ENCODE measurements at places on chromosomes 3 and 15.

DNA sequence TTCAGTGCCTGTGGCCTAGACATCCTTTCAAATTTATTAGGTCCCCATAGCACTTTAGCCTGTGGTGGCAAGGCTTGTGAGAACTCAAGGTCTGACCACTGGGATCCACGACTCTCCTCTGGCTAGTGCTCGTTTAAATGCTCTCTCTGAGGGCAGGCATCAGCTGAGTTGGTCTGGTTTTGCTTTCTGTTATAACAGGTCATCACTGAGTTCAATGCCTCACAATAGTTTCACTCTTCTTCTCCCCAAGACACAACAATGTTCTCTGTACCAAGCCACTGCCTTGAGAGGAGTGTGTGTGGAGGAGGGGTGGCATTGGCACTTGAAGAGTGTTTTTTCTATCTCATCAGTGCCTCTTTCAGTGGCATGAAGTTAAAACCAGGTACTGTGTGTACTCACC, 7.6 kb downstream of the OR5K4 start:
- DNase-seq, result no peak

DNA sequence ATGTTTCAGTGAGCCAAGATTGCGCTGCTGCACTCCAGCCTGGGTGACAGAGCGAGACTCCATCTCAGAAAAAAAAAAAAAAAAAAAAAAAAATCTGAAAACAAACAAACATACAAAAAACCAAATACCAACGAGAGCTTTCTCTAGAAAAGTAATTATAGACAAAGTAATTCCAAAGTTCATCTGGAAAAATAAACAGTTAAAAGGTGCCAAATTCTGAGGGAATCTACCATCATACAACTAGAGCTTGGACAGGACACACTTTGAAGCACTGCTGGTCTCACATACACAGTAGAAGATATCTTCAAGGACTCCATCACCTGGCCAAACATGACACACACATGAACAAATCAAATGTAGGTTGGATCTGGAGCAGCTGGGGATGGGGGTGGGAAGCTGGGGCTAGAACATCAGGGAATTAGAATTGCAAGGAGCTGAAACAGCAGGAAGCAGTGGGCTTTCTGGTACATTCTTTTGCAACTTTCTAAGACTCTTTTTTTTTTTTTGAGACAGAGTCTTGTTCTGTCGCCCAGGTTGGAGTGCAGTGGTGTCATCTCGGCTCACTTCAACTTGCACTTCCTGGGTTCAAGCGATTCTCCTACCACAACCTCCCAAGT, 41.1 kb upstream of the CTSH start:
- DNase-seq, result no peak

- DNase-seq, result no peak
Observed at GRCh38 chr3:156522673-156523072, 32.2 kb downstream of the SSR3 start.

DNA sequence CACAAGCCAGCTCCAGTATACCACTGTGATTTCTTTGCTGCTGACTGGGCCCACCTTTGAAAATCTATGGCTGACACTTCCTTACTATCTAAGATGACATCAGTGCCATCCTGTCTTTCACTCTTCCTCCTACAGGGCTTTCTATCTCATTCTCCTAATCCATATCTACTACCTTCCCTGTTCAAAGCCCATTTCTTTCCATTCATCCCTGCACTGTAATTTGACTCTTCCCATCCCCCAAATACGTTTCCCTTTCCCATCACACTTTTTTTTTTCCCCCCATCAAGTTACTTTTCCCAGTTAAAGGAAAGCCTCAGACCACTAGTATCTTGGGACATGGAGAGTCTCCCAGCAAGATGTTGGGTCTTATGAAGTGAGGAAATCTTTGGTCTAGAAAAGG, 136.7 kb downstream of the AKAP13 start:
- DNase-seq, result no peak

GRCh38 chr3:131091768-131092167, 65.1 kb downstream of the NEK11 start:
- no peak for DNase-seq

DNA sequence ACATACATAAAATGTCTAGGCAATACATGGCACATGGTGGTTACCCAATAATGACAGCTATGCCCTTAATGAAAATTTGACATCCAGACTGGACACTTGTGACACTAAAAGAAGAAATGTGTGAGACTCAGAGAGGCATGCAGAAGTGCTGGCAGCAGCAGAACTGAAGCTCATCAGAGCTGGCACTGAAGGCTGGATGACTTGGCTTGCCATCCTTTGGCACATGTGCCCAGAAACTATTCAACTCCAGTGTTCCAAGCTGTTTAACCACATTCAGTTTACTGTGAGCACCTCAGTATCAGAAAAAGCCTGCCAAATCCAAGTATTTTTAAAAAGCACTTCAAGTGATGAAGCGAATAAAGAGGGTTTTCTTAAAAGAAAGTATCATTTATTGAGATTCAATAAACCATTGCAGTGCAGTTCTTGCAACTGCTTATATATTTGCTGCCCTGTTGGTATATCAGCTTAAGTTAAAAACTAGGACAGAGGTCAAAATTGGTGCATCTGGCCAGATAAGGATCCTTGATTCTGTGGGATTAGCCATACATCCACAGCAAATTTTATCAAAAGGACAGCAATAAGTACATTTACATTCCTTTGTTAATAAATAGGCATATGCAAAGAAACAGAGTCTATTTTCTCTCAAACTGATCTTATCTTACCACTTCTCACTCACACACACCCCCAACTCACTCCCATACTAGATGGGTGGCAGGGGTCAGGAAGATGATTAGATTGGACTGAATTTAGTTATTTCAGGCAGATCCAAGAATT, 15.8 kb downstream of the IGSF11 start:
- DNase-seq, result no peak

DNA sequence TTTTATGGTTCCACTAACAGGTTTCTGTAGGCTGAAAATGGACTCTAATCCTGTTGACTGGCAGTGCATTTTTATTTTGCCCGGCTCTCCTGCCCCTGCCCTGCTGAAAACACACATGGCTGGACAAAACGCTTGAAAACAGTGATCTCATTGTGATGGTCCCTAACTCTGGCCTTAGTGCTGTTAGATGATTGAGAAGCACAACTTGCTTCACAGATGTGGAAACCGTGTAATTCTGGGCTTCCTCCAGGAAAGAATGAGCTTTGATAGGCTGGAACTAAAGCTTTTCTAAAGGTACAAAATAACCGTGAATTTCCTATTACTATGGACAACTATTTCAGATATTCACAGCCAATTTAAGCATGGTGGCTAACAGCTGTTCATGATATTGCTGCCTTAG, 121.4 kb downstream of the VGLL3 start:
- no peak for DNase-seq

GRCh38 chr3:9598783-9599387, 45.3 kb upstream of the LHFPL4 start:
- DNase-seq, result no peak

DNA sequence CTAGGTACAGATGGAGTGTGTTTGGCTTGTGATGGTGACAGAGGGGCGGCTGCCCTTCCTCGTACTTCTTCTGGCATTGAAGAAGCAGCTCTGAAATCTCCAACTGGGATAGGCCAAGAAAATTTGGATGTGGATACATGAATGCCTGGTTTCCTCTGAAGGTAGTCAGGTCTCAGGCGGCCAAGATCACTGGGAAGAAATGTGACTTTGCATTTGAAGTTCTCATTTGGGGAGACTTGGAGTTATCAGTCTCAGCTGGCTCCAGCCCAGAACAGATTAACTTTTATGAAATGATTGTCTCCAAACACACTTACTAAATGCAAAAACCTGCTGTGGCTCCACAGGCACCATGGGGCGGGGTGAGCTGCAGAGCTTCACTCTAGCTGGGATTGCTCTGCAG, 215.9 kb downstream of the THSD4 start:
- DNase-seq, result no peak

- no peak for DNase-seq
Observed at GRCh38 chr3:172085557-172085895, 46.1 kb downstream of the FNDC3B start.

- no peak for DNase-seq
Observed at GRCh38 chr3:180528843-180529242, 73.1 kb upstream of the TTC14 start.

DNA sequence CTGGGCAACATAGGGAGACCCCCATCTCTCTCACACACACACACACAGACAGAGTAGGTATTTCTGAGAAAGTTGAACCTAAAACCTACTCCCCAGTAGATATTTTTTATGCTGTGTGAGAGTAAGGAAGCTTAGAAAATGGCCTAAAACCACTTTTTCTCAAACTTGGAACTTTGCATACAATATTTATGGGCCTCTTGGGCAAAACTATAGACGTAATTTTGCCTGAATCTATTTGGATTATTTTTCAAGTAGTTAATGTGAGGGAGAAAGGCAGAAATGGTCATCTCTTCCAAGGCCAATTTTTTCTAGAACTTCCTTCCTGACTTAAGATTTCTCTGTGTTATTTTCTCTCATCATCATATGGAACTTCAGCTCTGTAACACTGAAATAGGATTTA, 81.7 kb downstream of the ZNF609 start:
- DNase-seq, result no peak

- no peak for DNase-seq
Observed at GRCh38 chr15:51114437-51115119, 19.9 kb upstream of the TNFAIP8L3 start.

Data from NCI-H748 treated with DMSO at 0.1 percent for 48 hours (cell line).